ENCODE measurements at places on chromosomes 2 and 18.
A peak's percentile ranks its signal among the peaks of the same experiment; 100 is the strongest.

GRCh38 chr2:238874330-238875050 lies 26.6 kb downstream of the TWIST2 start:
- no peak for DNase-seq

GRCh38 chr18:63314062-63314790 lies 5.3 kb downstream of the BCL2 start:
- DNase-seq, result no peak

GRCh38 chr18:55221622-55222021 lies 262.4 kb upstream of the CCDC68 start:
- DNase-seq, result no peak

GRCh38 chr18:28158083-28158581 lies 18.8 kb downstream of the CDH2 start:
- no peak for DNase-seq

GRCh38 chr2:36919041-36919837 lies 47.1 kb downstream of the STRN start:
- DNase-seq, result no peak

GRCh38 chr2:43269074-43269572 lies 42.7 kb upstream of the ZFP36L2 start:
- DNase-seq, result no peak

- DNase-seq, result no peak
These were observed 75.6 kb downstream of the DCDC2C start for GRCh38 chr2:3778851-3779495.

DNA sequence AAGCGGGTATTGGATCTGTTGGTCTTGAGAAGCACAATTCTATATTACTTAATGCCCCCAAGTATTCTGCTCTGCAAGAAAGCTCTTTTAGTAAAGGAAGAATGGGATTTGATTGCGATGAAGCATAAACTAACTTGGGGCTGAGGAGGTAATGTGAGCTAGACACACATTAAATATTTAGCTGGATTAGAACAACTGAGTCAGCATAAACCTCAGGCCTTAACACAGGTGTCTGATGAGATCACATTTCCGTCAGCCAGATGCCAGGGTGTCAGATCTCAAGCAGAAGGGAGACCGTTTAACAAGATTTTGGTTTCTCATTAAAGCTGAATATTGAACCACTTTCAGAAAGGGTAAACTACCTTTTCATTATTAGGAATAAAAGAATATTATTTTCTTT lies 94.5 kb downstream of the GYPC start:
- no peak for DNase-seq

GRCh38 chr2:82793711-82794435 lies 1665.2 kb downstream of the SUCLG1 start:
- DNase-seq, result no peak

- DNase-seq, result no peak
These were observed 2.6 kb downstream of the SCN7A start for GRCh38 chr2:166491461-166491860.

DNA sequence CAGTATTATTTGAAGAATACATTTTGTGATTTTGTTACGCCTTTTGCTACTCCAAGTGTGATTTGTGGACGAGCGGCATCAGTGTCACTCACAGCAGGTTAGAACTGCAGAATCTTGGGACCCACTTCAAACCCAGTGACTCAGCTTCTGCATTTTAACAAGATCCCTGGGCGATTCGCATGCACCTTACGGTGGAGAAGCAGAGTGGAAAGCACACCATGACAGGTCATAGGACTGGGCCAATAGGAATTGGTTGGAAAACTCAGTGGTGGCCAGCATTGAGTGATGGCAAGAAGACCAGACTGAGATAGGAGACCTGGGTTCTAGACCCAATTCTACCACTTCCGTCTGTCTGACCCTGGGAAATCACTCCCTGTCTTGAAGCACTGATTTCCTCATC lies 26.3 kb downstream of the CTLA4 start:
- no peak for DNase-seq

- no peak for DNase-seq
These were observed 292.2 kb downstream of the AFF3 start for GRCh38 chr2:99850084-99850710.

GRCh38 chr2:18178736-18179349 lies 300.4 kb downstream of the KCNS3 start:
- peak; percentile 66 for DNase-seq

DNA sequence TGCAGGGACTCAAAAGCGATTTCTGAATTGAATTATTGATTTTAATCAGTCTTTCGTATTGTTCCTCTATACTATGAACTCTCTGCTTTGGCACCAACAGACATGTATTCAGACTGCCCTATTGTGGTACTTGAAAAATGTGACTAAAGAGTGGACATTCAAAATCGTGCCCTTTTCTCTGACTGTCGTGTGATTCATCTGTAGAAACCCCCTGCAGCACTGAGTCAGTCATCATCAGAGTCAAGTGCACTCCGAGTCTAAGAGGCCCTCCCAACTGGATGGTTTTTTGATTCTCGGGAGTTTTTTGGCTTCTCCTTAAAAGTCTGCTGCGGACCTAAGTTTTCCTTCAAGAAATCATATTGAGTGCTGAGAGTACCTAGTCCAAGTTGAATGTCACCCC lies 96.4 kb upstream of the FOSL2 start:
- no peak for DNase-seq

GRCh38 chr2:221810650-221811049 lies 238.5 kb upstream of the EPHA4 start:
- DNase-seq, result no peak

GRCh38 chr2:97745474-97746174 lies 32.2 kb downstream of the ZAP70 start:
- DNase-seq, result no peak

- DNase-seq, result no peak
These were observed 71.2 kb downstream of the CERKL start for GRCh38 chr2:181585732-181586131.

- no peak for DNase-seq
These were observed 20.4 kb upstream of the CD226 start for GRCh38 chr18:69968039-69968438.

GRCh38 chr2:9032121-9032520 lies 28.6 kb upstream of the MBOAT2 start:
- DNase-seq, result no peak

- peak; percentile 14 for DNase-seq
These were observed 1815.6 kb upstream of the LRRTM1 start for GRCh38 chr2:82120115-82120514.

- no peak for DNase-seq
These were observed 146.3 kb upstream of the SKOR2 start for GRCh38 chr18:47397671-47398319.

DNA sequence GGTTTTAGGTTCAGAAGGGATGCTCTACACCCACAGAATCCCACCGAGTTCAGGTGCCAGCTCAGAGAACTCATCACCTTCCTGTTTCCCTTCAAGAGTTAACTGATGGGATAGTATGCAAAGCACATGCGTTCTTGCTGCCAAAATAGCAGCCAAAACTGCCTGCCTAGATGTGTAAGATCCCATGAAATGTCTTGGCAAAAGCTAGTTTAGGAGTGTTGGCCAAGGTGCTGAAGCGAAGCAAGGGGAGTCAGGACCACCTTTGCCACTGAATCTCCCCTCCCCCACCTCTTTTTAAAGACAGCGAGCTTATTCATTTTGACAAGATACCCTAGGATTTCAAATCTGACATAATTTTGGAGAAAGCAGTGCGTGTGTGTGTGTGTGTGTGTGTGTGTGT lies 2.1 kb downstream of the DOCK10 start:
- no peak for DNase-seq

GRCh38 chr2:199806179-199806578 lies 44.8 kb downstream of the FTCDNL1 start:
- no peak for DNase-seq

GRCh38 chr2:175400975-175401374 lies 219.5 kb upstream of the ATP5MC3 start:
- no peak for DNase-seq

DNA sequence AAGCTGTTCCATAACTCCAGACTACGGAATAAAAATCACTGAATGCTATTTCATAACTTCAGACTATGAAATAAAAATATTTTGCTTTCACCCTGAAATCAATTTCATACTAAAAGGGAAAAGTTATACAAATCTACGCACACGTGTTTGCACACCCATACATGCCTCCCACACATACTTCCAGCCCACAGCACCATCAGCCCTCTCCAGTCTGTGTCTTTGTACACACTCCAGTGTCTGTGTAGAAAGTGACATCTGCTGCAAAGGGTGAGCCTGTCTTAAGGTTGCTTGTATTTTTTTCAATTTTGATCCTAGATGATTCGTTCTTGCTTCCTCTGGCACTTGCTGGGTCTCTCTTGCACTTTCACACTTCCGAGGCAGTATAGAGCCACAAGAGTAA lies 53.6 kb downstream of the VIT start:
- DNase-seq, result no peak

- no peak for DNase-seq
These were observed 320.6 kb downstream of the NCKAP5 start for GRCh38 chr2:133247631-133248030.

DNA sequence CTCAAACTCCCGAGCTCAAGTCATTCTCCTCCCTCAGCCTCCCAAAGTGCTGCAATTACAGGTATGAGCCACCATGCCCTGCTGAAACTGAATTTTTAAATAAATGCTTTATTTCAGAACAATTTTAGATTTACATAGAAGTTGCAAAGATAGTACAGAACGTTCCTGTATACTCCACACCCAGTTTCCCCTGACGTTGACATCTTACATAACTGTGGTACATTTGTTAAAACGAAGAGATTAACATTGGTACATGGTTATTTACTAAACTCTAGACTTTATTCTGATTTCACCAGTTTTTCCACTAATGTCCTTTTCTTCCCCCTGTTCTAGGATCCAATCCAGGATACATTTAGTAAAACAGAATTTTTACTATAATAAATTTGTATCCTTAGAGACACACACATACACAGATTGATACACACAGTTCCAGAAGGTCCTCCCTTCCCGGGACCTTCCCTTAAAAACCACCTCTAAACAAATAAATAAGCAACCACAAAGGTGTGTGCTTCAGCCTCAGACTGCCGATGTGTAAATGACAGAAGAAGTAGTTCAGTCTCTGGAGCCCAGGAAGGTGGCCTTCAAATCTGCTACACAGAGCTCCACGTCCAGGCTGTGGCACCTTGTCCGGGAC lies 6.9 kb downstream of the NEU2 start:
- no peak for DNase-seq

DNA sequence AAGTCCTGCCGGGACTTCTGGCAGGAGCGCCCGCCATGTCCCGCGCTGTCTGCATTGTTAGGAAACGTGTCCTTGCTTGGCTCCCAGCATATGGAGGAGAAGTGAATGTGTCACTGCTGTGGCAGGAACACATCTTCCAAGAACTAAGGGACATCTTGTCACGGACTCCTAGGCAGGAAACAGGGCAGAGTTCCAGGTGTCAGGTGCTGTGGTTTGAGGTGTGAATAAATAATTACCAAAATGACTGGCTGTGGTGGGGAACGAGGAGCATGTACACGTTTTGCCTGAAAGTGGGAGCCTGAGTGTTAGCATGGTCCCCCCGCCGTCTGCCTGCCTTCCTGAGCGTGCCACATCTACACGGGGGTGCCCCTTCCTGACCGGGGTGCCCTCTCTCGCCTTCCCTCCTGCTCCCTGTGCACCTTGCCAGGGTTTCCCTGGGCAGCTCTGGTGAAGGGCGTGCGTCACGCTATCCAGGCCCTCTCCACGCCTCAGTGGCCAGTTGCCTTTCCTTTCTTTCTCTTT lies 237.5 kb downstream of the LDLRAD4 start:
- no peak for DNase-seq

DNA sequence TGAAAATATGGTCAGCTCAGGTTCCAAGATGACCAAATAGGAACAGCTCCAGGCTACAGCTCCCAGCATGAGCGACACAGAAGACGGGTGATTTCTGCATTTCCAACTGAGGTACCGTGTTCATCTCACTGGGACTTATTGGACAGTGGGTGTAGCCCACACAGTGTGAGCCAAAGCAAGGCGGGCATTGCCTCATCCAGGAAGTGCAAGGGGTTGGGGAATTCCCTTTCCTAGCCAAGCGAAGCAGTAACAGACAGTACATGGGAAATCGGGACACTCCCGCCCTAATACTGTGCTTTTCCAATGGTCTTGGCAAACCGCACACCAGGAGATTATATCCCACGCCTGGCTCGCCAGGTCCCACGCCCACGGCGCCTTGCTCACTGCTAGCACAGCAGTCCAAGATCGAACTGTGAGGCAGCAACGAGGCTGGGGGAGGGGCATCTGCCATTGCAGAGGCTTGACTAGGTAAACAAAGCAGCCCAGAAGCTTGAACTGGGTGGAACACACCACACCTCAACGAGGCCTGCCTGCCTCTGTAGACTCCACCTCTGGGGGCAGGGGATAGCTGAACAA lies 57.5 kb downstream of the WDPCP start:
- DNase-seq, result no peak

- no peak for DNase-seq
These were observed 109.0 kb downstream of the COL6A3 start for GRCh38 chr2:237304763-237305514.

GRCh38 chr2:129880971-129881370 lies 98.5 kb upstream of the RAB6C start:
- no peak for DNase-seq

DNA sequence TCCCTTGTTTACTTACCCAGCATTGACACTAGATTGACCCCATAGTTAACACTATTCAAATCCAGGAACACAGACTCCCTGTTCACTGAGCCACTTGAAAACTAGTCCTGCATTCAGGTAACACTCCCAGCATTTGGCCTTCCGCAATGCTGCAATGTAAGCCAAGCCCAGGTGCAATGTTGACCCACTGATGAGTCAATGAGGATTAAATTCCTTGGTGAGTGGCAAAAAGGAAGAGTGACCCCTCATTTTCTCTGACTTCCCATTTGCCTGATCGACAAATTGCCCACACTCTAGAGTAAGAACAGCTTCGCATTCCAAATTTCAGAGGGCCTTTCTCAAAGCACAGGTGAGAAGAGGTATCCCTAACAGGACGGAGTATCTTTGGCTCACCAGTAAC lies 251.9 kb downstream of the FBXO15 start:
- no peak for DNase-seq

DNA sequence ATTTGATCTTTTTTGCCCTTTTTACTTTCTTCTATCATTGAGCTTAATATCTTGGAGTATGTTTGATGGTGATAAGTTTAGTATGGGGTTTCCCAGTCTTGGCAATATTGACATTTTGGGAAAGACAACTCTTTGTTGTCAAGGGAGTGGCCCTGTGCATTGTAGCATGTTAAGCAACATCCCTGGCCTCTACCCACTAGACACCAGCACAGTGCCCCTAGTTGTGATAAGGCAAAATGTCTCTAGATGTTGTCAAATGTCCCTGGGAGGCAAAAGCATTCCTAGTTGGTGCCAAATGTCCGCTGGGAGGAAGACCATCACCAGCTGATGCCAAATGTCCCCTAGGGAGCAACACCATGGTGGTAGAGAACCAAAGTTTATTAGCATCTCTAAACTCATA lies 28.2 kb downstream of the GULP1 start:
- no peak for DNase-seq

DNA sequence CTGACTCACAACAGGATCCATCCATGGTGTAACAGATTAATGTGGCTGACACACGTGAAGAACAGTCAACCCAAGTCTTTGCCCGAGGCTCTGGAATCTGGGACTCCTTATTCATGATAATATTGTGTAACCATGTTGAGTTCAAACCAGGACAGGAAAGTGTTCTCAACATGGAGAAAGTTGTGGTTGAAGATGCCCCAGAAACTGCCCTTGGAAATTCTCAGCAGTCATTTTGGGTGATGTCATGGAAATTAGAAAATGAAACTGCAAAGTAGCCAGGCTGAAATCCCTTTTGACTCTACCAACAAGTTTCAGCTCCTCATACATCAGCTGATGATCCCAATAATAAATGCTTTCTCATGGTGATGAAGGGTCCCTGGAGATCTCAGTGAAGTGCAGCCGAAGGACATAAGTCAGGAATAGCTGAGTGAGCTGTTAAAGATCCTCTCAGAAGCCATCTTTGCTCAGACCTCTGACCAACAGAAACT lies 307.7 kb downstream of the TNS1 start:
- DNase-seq, result no peak

Data from neuronal stem cell (in vitro differentiated cells).